ENCODE measurements at places on chromosomes 1 and 21.

DNA sequence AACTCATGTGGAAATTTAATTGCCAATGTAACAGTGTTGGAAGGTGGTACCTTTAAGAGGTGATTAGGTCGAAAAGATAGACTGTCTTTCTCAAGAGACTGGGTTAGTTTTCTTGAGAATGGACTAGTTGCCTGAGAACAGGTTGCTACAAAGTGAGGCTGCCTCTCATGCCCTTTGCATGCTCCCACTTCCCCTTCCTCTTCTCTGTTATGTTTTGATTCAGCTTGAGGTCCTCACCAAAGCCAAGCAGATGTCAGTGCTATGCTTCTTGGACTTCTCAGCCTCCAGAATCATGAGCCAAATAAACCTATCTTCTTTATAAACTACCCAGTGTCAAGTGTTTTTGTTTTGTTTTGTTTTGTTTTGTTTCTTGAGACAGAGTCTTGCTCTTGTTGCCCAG, 187.0 kb upstream of the RUNX1 start:
- no peak for DNase-seq

GRCh38 chr1:203354246-203354645, 3.3 kb upstream of the FMOD start:
- DNase-seq = peak; percentile 79

- DNase-seq = peak; percentile 69
Measured at GRCh38 chr1:178908358-178908757, 37.5 kb upstream of the ANGPTL1 start.

- DNase-seq = peak; percentile 28
Measured at GRCh38 chr1:186502087-186502486, 41.2 kb upstream of the PDC start.

DNA sequence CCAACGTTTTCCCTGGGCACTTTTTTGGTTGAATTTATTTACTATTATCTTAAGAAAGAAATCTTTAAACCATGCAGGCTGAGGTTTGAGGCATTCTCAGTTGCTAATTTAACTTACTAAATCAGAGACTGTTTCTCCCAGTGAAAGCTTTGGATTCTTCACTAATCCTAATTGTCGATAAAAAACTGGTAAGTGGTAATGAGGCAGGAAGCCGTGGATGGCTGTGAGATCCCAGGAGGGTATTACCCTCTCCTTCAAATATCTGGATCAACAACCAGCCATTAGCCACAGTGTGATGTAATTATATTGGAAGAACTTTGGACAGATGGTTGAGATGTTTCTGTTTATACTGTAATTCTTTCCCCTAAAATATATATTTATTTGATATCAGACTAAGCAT, 485.0 kb downstream of the DISC1 start:
- no peak for DNase-seq
